Astrocyte of the cerebellum (primary cell): ENCODE measurements at places on chromosomes 1 and 21.

DNA sequence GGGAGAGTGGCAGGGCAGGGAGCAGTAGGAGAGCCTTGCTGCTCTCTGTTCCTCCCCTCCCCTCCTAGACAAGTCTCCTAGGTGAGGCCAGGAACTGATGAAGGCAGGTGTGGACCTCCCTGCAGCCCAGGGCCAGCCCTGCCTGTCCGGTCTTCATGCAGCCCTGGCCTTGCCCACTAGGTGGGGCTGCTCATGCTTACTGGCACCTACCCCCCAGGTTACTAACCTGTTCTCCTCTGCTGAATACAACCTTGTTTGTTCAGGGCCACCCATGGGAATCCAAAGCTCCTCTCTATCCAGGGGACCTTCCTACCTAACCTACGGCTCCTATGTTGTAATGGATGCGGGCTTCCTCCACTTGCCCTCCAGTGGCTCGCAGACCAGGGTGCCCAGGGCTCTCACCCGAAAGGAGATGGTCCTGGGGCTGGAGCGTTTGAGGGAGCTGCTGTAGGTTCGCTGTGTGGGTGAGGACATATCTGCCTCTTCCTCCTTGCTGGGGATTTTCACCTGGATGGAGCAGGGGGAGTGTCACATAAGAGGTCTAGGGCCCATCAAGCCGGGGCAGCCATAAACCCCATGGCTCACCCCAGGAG, 7.9 kb upstream of the TNNT2 start:
- no peak for DNase-seq

GRCh38 chr21:14538483-14538882, 7.6 kb downstream of the SAMSN1 start:
- no peak for DNase-seq

DNA sequence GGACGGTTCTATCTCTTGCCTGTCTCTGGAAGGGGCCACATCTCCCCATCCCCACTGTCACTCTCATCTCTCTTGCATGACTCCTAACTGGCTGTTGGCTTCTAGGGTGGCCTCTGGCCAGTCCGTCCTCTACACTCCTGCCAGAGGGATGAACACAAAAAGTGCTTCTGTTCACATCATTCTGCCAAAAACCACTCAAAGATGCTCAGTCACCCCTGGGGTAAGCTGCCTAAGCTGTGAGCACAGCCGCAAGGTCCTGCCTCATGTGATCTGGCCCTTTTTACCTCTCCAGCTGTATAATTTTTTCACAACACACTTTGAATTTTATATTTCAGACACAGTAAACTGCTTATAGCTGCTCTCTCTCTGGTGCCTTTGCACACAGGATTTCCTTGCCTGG, 97.6 kb upstream of the CD34 start:
- no peak for DNase-seq

DNA sequence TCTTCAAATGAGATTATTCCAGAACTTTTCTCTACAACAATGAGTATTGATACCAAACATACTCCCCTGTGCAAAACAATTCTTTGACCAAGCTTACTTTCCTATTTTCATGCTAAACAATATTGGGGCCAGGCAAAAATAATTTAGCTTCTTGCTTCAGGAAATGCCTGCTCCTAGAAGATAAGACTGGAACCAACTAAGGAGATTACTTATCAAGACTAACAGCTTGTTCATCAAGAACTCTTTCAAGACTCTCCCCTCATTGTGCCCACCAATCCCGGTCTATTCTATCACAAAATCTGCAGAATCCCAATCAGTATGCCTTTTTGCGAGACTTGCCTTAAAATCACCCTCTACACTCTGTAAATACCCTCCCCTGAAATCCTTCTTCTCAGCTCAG, 536.6 kb downstream of the RWDD3 start:
- DNase-seq, result no peak

DNA sequence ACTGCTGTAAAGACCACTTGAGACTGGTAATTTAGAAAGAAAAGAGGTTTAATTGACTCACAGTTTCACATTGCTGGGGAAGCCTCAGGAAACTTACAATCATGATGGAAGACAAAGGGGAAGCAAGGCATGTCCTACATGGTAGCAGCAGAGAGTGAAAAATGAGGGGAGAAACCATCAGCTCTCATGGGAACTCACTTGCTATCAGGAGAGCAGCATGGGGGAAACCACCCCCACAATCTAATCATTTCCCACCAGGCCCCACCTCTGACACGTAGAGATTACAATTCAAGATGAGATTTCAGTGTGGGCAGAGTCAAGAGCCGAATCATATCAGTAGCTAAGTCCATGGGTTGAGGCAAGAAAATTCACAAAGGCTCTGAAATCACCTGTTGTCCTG, 23.8 kb upstream of the LYPD8 start:
- DNase-seq, result no peak

DNA sequence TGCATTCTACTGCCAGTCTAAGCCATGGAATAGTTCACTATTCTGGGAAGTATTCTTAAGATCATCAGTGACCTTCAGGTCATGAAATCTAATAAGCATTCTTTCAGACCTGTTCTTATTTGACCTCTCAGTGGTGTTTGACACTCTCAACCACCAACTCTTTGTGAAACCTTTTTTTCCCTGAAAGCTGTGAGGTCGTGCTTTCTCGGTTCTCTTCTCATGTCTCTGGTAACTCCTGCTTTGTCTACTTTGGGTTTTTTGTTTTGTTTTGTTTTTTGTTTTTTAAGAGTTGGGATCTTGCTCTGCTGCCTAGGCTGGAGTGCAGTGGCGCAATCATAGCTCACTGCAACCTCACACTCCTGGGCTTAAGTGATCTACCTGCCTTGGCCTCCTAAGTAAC, 56.3 kb downstream of the POU2F1 start:
- DNase-seq, result no peak

GRCh38 chr1:63046539-63046938, 262.6 kb downstream of the ATG4C start:
- DNase-seq, result no peak

- DNase-seq, result no peak
Measured at GRCh38 chr1:200005165-200005564, 22.3 kb upstream of the NR5A2 start.

GRCh38 chr1:90782046-90782445, 64.9 kb upstream of the BARHL2 start:
- DNase-seq, result no peak

- no peak for DNase-seq
Measured at GRCh38 chr1:89688607-89689006, 55.7 kb downstream of the LRRC8C start.

DNA sequence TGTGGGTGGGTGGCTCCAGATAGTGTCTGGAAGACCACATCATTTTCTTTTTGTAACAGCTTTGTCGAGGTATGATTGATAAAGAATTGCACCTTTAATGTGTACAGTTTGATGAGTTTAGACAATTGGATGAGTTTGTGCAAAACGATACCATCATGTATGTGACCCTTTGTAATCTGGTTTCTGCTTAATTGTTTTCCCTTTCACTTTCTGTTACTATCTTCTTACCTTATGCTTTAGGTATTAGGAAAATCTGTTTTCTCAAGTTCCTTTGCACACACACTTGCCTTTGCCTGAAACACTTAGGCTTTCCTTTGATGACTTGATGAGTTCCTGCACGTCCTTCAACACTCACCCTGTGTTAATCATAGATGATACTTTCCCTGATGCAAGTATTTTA, 6.8 kb downstream of the OR10Z1 start:
- no peak for DNase-seq

DNA sequence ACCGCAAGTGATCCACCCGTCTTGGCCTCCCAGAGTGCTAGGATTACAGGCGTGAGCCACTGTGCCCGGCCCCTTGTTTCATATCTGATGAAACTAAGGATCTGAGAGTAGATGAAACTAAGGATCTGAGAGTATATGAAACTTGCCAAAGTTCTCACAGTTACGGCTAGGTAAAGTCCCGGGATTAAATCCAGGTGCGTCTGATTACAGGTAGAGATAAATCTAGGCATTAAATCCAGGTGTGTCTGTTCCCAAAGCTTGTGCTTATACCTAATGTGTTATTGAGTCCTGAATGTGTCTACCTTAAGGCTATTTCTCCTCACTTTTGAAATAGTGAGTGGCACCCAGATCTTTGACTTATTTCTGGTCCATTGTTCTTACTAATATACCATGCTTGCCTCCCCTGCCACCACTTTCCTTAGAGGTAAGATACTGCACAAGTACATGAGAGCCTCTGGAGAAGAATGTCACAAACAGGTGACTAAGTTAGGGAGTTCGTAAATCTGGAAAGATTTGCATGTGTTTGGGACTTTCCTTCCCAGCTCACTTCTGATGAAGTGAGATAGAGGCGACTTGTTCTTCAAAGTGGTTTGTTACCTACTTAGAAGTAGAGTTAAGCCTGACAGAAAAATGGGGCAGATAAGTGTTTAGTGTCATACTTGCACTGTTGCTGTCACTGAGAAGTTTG, 66.5 kb downstream of the AK4 start:
- no peak for DNase-seq

DNA sequence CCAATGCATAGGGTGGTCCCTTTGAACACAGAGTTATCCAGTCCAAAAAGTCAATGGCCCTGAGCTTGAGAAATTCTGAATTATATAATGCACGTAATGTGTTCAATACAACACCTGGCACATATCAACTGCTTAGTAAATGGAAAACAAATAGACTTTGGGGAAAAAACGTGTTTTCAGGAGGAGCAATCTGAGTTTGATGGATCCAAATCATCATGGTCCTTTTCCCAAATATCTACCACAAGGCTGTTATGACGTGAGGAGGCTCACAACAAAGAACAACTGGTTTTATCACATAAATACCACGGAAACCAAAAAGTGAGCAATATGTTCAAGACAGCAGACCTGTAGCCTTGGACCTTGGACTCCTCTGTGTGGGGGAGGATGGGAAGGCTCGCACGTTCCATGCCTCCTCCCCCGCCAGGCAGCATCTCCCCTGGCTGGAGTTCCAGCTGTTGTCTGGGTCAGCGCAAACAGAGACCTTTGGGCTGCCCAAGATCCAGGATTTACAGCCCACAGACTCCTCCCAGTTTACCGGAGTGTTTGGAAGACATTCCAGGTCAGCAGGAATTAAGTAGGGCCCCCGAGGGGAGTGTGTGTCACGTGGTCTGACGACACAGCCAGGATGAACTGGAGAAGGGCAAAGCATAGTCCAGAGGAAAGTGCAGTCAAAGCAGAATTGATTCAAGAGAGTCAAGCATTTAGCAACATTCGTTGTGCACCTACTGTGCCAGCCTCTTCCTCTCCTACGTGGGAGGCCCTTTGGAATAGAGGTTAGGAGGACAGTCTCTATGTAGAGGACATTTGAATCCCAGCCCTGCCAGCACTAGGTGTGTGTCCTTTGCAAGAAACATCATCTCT, 32.2 kb upstream of the MED18 start:
- no peak for DNase-seq

DNA sequence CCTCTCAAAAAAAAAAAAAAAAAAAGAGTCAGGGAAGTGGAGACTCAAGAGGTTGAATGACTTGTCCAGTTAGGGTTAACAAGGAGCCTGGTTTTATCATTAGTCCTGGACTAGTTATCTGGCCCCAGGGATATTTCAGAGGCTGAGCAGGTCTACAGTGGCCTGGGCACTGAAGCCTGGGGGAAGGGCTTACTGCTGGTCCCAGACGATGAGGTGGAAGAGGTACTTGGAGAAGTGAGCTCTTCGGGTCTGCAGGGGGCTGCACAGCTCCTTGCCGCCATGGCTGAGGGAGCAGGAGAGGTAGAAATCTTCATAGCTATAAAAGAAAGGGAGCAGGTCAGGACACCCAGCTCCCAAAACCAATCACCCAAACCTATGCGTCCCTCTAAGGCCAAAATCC, 40.1 kb downstream of the PIK3C2B start:
- DNase-seq, result no peak

- DNase-seq, result no peak
Measured at GRCh38 chr1:180691322-180691913, 59.6 kb downstream of the XPR1 start.

- no peak for DNase-seq
Measured at GRCh38 chr1:2617971-2618470, 14.8 kb downstream of the MMEL1 start.

- DNase-seq, result no peak
Measured at GRCh38 chr1:193806079-193807048, 620.0 kb upstream of the B3GALT2 start.

DNA sequence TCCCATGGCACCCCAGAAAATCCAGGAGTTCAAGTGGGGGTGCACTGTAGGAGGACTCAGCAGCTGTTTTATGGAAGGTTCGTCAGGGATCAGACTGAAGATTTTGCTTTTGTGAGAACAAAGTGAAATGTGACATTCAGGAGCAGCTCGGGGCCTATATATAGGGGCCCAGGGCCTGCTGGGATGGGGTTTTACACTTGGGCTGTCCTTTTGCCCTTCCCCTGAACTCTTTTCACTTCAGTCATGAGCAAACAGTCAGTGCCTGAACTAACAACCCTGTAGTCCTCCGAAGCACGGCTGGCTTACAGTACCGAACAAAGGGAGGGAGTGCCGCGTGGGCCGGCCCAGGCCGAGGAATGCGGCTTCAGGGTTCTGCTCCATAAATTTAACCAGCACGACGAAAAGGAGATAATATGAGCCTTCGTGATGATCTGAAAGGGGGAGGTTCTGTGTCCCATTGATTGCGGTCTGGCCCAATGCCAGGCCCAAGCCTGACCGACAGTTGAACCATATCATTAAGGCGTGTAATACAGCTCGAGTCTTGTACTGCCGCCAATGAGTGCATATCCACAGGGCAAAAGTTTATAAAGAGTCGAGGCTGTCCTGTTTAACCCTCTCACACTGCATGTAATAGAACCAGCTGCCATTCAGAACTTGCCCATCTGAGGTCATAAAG, 139.9 kb downstream of the DHRS3 start:
- DNase-seq, result peak; percentile 97

DNA sequence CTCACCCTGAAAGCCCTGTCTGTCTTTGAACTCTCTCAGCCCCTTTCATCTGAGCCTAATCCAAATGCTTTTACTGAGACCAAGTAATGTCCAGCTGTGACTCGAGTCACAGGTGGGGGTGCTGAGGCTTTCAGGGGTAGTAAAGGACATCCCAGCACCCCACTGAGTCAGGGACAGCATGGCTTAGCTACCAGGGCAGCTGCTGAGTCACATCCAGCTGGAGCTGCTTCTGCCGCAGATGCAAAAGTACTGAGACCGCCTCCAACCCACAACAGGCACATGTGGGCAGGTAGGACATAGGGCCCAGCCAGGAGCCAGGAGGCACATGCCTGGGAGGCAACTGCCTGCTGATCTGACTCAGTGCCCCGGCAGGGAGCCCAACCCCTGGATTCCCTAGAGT, 6.7 kb upstream of the VSIG8 start:
- no peak for DNase-seq

DNA sequence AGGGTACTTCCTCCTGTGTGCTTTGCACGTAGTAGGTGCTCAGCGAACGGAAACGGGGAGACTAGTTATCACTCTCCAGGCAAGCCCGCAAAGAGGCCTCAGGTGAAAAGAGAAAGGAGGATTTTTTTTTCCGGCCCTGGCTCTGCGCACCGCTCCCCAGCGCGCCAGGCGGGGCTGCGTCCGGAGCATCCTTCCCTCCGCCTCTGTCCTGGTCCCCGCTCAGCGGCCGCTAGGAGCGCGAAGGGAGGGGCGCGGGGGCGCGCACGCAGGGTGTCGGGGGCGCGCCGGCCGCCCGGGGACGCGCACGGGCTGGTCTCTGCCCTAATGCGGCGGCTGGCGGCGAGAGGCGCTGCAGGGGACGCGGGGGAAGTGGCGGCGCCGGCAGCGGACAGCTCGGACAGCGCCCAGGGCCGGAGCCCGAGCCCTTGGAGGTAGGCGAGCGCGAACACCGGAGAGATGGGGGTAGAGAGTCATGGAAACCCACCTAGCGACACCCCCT, 42.3 kb upstream of the NFASC start:
- DNase-seq, result no peak
